ENCODE measurements at places on chromosomes 12 and 14.
A peak's percentile ranks its signal among the peaks of the same experiment; 100 is the strongest.

DNA sequence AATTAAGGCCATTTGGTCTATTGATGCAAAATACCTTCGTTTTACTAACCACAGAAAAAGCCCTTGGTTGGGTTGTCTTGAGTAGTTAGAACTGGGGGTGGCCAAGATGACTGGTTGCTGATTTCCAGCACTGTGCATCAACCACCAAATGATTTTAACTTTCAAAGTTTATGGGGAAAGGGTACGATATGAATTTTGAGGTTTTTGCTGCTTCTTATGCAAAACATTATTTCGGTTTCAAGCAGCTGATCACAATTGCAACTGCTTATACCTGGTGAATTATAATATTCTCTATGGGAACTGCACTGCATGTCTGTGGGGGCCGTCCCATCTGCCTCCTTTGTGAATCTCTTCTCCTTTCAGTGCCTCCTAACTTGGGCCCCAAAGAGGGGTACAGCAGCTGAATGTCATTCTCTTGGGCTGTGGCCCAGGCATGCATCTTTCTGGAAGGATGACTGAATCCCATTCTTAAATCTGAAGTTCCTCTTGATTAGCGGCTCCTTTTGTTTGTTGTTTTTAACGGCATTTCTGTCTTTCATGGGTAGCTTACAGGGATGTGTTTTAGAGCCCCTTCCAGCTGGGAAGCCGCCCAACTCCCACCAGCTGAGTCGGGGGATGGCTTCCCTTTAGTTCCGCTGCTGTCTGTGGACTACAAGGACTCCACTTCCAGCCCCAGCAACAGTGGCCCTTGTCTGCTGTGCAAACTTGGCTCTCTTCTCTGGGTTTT lies 479.8 kb downstream of the ZFP36L1 start:
- no peak for DNase-seq

- no peak for DNase-seq
Observed at GRCh38 chr12:5466521-5466960, 34.6 kb downstream of the NTF3 start.

DNA sequence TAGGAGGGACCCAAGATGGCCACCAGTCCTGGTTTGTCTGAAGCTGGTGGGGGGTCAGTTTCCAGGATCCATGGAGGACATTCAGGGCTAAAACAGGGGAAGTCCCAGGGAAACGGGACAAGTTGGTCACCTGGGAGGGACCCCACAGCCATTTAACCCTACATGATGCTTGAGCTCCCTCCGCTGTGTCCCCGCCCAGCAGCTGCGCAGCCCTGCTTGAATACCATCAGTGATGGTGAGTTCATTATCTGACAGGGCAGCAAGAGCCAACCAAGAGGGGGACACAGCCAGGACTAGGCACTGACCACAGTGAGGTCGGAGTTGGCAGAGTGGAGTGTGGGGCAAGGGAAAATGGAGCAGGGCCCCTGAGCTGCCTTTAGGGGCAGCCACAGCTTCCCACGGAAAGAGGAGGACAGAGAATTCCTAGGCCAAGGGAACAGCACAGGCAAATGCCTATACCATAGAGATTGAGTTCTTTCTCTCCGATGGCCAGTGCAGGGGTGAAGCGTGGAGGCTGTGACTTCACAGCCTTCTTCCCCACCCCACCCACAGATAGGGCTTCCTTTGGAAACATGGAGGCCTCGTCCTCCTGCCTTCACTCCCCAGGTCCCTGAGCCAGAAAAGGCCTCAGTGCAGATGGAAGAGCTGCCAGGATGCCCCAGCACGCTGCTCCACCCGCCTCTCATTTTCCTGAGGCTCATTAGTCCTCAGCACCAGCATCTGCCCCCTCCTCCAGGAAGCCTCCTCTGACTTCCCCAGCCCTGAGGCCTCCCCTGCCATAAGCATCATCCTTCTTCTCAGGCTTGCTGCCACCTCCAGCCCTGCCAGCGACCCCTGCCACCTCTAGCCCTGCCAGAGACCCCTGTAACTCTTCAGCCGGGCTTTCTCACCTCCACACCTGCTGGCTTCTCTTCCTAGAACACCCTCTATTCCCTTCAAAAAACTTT lies 51.4 kb downstream of the CYP46A1 start:
- DNase-seq = no peak

DNA sequence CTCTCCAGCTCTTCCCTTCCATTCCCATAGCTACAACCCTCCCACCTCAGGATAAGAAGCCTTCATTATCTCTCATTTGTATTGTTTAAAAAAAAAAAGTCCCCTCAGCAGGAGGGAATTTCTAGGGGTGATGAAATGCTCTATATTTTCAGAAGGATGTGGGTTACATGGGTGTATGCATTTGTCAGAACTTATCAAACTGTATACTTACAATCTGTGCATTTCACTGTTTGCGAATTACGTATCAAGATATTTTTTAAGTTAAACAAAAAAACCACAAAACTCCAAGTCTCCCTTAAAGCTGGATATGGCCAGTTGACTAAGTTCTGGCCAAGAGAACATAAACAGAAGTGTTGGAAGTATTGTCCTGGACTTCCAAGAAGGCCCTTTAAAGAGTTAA lies 2.0 kb upstream of the FKBP11 start:
- DNase-seq = peak; percentile 15

- no peak for DNase-seq
Observed at GRCh38 chr12:69105101-69105962, 134.0 kb upstream of the CPSF6 start.

- DNase-seq = no peak
Observed at GRCh38 chr14:66918527-66918926, 270.7 kb upstream of the GARIN2 start.

DNA sequence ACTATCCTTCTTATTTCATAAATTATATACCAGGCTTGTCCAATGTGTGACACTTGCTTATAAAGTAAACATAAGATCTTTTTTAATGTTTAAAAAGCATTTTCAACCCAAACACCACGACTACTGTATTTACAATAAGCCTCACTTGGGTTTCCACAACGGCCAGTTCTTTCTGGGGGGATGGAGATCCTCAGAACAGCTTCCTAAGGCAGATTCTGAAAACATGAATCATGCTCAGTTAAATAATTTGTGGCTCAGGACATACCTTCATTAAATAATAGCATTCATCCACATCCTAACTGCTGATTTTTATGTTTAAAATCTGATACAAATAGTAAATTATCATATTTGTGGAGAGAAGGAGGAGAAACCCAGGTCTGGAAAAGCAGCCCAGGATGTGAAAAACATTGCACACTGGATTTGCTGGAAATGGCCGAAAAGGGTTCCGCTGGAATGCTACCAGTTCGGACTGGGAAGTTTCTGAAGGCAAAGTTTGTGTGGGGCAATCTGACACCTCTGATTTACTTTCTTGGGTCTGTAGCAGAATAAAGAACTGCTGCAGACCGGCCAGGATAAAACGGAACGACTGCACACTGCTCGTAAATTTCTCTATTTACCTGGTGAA lies 597 bp downstream of the GLT8D2 start:
- no peak for DNase-seq

DNA sequence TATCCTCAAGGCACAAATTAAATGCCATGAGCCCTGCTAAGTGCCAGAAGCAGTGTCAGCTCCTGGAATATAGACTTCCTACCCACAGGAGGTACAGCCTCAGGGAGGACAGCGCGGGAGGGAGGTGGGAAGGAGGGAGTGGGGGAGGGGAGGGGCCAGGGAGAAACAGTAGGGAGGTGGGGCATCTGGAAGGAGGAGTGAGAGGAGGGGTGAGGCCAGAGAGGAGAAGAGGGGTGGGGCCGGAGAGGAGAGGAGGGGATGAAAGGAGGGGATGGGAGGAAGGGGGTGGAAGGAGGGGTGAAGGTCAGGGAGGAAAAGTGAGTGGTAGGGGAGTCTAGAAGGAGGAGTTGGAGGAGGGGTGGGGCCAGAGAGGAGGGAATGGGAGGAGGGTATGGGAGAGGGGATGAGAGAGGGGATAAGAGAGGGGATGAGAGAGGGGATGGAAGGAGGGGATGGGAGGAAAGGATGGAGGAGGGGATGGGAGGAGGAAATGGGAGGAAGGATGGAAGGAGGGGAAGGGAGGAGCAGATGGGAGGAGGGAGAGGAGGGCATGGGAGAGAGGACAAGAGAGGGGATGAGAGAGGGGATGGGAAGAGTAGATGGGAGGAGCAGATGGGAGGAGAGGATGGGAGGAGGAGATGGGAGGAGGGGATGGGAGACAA lies 9.2 kb upstream of the CCDC197 start:
- DNase-seq = no peak

DNA sequence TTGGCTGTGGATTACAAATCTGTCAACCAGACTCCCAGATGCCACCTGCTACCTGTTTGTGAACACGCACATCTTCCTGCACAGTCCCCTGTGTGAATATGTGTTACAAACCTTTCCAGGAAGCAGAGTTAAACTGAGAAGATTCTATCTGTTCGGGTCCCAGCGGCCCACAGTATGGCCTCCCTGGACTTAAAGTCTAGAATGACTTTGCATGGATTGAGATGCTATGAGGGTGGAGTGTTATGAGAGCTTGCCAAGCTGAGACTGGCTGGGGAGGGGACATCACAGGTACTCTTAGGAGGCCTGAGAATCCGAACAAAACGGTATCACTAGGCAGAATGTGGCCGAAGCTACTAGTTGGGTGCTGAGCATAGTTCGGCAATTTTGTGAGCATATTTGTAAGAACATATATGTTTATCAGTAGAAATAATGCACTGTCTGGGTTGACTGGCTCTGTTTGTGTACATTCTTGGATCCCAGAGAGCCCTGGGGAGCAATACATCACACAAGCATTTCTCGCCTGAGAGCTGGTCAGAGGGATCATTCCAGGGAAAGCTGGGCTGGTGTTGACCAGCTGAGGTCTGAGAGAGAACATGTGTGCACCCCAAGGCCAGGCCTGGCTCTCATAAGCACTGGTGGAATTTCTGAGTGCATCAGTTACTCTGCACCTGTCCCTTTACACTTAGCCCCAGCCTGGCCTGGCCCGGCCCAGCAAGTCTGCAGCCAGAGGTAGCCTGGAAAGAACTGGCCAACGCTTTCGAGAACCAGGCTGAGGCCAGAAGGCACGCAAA lies 29.8 kb upstream of the LTBP2 start:
- DNase-seq = no peak

GRCh38 chr14:69595336-69595735 lies 16.1 kb upstream of the SUSD6 start:
- DNase-seq = no peak

DNA sequence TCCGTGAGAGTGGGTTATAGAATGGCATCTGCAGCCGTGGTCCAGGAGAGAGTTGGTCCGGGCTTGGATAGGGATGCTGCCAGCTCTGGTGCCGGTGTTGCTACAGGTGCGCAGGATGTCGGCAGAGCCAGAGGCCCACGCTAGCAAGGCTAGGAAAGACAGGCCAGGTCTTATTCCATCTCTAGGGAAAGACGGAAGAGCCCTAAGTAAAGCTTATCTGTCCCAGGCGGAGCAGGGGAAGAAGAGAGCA lies 485 bp upstream of the PSME1 start:
- no peak for DNase-seq

GRCh38 chr12:105575235-105575634 lies 244.7 kb downstream of the C12orf75 start:
- DNase-seq = no peak

GRCh38 chr12:99553461-99553860 lies 94.1 kb upstream of the GARIN6 start:
- no peak for DNase-seq

- DNase-seq = no peak
Observed at GRCh38 chr12:20514598-20514997, 146.3 kb downstream of the PDE3A start.

- DNase-seq = no peak
Observed at GRCh38 chr12:18483698-18484325, 222.5 kb downstream of the PIK3C2G start.

DNA sequence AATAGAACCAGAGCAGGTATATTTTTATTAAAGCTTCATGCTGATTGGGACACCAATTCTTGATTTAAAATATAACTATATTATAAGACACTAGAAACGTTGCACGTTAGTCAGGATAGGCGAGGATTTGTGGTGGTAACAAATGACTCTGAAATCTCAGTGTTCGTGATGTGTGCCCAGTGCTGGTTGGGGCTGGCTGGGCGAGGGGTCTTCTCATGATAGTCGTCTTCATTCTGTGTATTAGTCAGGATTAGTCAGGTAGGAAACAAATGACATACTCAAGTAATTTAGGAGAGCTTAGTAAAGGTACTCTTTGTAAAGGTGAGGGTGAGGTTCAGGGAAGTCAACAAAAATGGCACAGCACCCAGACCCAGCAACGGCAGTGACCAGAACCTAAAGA lies 73.9 kb upstream of the HIF1A start:
- no peak for DNase-seq

DNA sequence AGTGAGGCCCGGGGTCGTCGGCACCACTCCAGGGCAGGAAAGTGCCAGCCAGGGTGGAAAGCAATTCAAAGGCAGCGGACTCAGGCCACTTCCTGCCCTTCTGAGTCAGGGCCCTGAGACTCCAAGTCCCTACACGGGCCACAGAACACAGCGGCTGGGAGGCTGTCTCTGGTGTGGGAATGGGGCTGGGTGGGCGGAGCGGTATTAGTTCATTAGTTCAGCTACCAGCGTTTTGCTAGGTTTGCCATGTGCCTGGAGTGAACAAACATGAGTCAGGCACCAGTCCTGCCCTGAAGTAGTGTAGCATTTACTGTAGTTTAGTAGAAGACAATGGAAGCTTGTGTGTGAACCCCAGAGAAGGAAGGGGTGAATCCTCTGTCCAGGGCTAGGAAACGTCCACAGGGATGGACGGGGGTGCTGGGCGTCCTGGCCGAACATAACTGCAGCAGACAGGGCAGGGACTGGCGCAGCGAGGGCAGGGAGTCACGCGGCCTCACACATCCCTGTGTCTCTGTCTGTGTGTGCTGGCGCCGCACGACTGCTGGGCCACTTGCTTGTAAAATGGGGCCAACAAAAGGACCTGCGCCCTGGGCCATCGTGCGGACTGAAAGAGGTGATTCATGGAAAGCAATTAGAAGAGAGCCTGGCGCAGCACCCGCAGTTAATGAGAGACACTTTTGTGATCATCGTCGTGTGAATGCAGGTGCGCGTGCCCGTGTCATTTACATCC lies 186.4 kb upstream of the PRMT8 start:
- no peak for DNase-seq

DNA sequence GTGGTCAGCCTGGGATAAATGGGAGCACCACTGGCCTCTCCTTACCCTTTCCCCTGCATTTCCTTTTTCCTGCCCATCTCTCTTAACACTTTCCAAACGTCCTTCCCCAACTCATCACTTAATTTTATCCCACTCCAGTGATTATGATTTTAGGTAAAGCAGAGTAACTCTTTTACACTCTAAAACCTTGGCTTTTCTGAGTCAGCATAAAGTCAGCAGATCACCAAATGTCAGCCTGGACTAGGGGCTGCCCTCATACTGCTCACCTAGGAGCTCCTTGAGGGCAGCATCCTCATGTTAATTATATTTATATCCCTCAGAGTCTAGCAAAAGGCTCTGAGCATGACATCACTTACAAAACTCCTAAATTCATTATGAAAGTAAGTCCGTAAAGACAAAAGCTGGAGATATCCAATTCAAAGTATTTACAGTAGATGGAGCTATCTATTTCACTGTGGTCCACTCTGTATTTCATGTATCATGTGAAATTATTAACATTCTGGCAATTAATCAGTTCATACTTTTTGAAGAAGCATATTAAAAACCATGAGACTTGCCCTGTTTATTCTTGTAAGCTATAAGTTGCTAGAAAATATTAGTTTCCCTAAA lies 17.0 kb upstream of the DICER1 start:
- DNase-seq = no peak

- DNase-seq = no peak
Observed at GRCh38 chr14:64723691-64724577, 19.7 kb downstream of the PLEKHG3 start.

- DNase-seq = no peak
Observed at GRCh38 chr14:78534141-78534540, 364.0 kb downstream of the NRXN3 start.

- no peak for DNase-seq
Observed at GRCh38 chr12:87812681-87813080, 216.5 kb downstream of the C12orf50 start.

GRCh38 chr12:9810671-9811070 lies 16.6 kb upstream of the KLRF1 start:
- no peak for DNase-seq
